ENCODE measurements at places on chromosomes 7 and 10.

GRCh38 chr10:65907199-65907712 lies 1018.6 kb upstream of the LRRTM3 start:
- no peak for DNase-seq

GRCh38 chr7:26664274-26664673 lies 200.1 kb downstream of the SKAP2 start:
- no peak for DNase-seq

- no peak for DNase-seq
Measured at GRCh38 chr10:44393051-44393630, 8.2 kb upstream of the CXCL12 start.

DNA sequence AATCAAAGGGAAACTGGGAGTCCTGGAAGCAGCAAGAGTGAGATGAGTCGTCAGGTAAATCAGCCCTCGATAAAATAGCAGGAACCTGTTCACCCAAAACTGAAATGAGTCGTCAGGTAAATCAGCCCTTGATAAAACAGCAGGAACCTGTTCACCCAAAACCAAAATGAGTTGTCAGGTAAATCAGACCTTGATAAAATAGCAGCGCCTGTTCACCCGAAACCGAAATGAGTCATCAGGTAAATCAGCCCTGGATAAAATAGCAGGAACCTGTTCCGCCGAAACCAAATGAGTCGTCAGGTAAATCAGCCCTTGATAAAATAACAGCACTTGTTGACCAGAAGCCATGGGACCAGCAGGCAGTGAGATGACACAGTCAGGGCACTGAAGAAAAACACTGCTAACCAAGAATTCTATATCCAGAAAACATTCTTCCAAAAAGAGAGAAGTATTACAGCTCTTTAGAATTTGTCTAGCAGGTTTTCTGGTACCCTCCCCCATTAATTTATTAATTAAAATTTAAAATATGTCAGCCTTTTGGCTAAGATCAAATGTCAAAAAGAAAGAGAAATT lies 3.4 kb upstream of the CYP2E1 start:
- DNase-seq, result no peak

- no peak for DNase-seq
Measured at GRCh38 chr10:72106154-72106849, 18.0 kb upstream of the SPOCK2 start.

DNA sequence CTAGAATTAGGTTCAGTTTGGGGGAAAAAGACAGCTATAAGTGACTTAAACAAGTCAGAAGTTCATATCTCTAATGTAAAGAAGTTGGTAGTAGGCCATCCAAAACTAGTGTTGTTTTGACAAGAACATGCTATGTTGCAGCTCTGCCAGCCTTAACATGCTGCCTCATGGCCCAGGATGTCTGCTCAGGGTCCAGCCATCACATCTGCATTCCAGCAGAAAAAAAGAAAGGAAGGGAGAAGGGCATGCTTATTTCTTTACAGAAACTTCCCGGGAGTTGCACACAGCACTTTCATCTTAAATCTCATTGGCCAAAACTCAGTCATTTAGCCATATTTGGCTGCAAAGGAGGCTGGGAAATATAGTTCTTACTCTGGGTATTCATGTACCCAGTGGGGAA lies 400.4 kb upstream of the PODXL start:
- DNase-seq, result no peak

DNA sequence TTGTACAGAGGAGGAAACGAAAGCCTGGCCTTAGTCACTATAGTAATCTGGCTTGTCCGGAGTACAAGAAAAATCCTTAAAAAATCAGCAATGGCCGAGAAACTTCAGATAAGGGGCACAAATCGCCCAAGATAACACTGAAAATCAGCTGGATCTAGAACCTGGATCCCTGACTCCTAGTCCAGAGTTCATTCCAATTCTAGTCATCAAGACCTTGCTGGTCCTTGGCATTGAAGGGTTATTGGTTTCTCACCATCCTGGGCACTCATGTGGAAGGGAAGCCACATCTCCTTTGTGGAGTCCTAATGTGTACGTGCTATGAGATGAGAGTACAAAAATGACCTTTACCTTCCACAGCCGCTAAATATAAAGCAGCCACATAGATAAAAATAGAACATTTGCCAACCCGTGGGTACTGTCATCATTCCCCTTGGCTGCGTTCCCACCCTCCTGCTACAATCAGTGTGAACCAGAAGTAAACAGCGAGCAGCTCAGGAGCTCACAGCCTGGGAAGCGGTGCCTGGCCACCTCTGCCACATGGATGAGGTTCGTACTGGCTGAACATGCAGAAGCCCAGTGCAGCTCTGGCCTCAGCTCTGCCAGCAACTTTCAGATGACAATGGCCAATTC lies 116.0 kb upstream of the PDLIM1 start:
- no peak for DNase-seq

GRCh38 chr7:42906181-42906580 lies 5.7 kb downstream of the C7orf25 start:
- DNase-seq, result no peak

- no peak for DNase-seq
Measured at GRCh38 chr10:17175551-17175950, 25.9 kb downstream of the TRDMT1 start.

DNA sequence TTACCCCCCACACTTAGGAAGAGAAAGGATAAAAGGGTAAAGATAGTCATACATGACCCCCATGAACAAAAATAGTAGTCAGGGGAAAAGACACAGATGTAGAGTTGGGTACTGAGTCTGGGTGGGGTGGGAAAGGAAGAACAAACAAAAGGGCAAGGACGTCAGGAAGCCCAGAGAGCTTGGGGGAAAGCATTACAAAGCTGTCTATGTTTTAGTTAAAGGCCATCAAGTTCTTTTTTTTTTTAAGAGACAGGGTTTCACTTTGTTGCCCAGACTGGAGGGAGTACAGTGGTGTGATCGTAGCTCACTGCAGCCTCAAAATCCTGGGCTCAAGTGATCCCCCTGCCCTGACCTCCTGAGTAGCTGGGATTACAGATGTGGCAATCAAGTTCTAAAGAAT lies 98.4 kb upstream of the PDLIM1 start:
- DNase-seq, result no peak

- no peak for DNase-seq
Measured at GRCh38 chr7:38838725-38839385, 70.1 kb downstream of the VPS41 start.

DNA sequence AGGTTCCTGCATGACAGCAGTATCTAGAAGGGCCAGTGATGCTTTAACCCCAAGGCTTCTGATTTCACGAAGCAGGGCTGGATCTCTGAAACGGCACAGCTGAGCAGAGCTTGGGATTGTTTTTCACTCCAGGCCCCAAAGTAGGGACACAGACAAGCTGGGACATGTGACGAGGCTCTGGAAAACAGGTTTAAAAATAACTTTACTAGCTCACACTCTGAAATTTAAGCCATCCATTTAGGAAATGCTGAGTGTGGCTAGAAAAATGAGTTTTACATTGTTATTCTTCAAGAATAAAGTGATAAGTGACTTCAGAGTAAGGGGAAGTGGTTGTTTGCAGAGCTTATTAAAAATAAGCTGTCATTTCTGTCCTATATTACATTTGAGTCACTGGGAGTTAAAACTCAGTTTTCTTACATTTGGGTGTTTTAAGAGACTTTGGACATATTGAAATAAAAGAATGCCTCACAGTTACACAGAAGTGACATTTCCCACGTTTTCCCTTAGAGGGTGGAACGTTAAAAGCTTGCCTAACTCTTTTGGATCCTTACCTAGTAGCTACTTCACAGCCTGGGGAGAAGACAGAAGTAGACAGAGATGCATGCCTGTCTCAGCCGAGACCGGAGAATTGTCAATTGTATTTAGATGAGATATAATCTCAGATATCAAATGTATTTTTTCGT lies 107.8 kb downstream of the GALNT17 start:
- no peak for DNase-seq

GRCh38 chr10:17836942-17837341 lies 27.8 kb downstream of the MRC1 start:
- DNase-seq, result no peak
